ENCODE measurements at places on chromosomes 1 and 21.

DNA sequence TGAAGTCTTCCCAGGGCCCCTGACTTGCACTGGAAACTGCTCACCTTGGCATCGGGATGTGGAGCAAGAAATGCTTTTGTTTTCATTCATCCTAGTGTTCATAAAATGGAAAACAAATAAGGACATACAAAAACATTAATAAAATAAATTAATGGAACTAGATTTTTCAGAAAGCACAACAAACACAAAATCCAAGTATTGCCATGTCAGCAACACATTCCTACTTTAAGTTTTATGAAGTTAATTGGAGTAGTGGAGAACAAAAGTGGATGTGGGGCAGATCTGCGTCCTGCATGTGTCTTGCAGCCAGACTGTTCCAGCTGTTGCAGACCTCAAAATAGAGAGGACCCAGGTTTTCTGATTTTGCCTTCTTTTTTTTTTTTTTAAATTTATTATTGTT, 32.9 kb downstream of the PRMT2 start:
- no peak for DNase-seq

DNA sequence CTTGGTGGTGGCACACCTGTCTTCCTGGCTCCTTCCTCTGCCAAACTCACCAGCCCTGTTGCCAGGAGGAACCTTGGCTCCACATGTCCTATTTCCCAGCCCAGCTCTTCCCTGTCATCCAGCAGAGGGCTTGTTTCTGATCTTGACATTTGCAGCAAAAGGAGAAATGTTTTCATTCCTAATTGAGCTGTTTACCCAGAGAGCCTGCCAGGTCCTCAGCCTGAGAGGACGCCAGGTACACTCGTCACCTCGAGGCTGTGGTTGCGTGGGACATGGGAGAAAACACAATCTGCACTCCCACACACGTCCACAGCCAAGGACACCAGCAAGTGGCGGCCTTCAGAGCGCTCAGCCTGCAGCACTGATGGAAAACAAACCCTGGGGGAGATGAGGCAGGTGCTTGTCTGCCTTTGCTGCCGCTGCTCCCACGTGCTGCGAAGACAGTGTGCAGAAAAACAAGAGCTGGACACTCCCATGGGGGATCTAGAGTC, 132.8 kb upstream of the CD34 start:
- peak; percentile 40 for DNase-seq

- DNase-seq: no peak
These were observed 89.8 kb downstream of the OLFML2B start for GRCh38 chr1:161933592-161934588.

- DNase-seq: no peak
These were observed 643.2 kb downstream of the KCNT2 start for GRCh38 chr1:195965036-195965435.

DNA sequence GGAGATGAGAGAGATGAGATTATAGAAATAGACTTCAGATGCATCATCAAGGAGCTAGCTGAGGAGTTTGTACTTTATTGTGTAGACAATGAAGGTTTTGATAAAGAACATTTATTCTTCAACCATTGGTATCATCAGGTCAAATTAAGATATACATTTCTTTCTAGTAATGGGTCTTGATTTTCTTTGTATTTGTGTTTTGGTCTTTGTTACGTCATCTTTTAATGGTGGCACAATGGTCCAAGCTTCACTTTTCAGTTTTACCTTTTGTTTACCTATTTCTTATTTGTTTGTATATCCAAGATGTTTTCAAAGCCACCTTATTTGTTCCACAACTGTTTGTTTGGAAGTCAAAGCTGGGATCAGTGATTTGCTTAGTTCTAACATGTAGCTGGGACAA, 44.5 kb downstream of the PTGFR start:
- no peak for DNase-seq

Measured in NCI-H1092 (cell line).